Endothelial cell (in vitro differentiated cells): ENCODE measurements at places on chromosomes 6 and 20.

DNA sequence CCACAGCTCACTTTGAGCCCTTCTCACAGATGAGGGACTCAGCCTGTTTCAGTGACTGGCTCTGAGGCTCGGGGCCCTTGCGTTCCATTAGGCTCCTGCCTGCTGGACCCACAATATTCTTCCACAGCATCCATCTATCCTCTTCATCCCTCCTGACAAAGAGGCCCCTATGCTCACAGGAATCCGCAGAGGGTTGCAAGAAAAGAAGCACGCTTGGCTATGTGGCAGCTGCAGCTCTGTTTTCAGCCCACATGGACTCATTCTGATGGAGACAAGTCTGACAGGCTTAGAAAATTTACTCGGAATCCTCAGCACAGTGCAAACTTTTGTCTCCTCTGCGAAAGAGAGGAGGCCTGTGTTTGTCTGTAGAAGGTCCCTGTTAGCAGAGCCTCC lies 207.5 kb downstream of the SYNDIG1 start:
- no peak for DNase-seq

DNA sequence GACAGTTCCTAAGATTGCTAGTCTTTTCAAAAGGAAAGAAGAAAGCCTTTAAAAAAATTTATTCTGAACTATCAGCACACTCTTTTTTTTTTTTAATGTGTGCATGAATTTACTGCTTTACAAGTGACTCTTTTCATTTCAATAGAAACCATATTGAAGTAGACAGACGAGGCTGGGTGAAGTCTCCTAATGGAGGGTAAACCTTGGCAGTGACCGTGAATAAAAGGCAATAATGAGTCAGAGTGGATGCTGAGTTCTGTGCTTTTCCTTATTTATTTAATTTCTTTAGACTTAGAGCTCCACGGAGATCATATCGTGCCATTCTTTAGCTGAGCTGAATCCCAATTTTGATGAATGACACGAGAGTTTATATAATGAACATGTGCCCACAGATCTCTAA lies 196.9 kb downstream of the PRL start:
- no peak for DNase-seq

GRCh38 chr6:31138982-31139381 lies at the start of gene PSORS1C2:
TSS of gene PSORS1C2 (minus strand) at chr6:31139066. CDS start at chr6:31139026, 40 bp downstream.
- no peak for DNase-seq

DNA sequence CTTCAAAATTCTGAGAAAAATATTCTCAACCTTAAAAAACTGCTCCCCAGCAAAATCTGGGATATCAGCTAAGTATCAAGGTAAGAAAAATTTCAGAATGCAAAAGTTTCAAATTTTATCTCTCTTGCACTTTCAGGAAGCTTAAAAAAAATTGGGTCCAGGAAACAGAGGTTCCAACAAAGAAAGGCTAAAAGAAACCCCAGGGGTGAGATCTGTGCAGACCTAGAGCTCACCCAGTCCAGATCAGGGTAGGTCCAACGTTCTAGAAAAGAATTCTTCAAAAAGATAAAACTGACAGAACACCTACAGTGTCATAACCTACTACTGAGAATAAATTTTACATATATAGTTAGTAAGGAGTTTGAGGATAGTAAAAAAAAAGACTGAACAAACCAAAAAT lies 23.5 kb downstream of the ILRUN start:
- no peak for DNase-seq

DNA sequence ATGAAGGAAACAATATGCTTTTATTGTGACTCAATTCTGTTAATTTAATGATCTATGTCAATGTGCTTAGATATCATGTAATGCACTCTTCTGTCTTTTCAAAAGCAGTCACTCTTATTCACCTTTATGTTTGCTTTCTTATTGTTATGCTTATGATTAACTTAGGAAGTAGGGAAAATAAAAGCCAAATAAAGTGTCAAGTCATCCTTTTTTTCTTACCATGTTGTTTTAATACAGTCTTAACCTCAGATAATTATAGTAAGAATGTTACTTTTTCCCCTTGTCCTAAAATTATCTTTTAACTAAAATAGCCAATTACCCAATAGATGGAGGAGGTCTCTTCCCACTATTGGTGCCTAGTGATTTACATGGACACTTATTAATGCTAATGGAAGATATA lies 72.6 kb downstream of the TFAP2B start:
- no peak for DNase-seq

DNA sequence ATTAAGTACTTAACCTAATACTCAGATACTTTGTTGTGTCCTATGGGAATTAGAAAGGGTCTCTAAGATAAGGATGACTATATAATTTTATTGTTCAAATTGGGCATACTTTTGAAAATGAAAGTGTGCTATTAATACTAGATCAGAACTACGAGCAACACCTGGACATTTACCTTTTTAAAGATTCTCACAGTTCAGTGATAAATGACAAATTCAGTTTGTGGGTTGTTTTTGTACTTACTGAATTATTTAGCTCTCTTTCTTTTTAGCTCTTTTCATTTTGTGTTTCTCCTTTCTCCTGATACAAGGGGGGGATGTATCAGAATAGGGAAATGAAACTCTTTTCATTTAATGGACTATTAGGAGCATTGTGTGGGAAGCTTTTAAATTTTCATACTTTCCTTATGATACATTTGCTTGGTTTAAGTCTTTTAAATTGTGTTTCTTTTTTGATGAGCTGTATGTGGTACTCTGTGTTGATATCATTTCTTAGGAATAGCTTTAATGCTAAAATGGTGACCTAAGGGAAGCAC lies 47.5 kb downstream of the PHF3 start:
- no peak for DNase-seq

DNA sequence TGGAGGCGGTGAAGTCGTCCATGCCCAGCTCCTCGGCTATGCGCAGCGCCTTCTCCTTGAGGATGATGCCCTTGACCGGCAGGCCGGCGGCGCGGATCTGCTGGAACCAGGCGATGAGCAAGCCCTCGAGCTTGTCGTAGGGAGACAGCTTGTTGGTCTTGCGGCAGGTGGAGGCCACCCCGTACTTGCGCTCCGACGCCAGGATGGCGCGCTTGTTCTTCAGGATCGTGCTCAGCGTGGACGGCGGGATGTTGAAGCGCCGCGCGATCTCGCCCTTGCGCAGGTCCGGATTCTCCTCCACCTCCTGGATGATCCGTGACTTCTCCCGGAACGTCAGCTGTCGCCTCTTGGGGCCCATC lies 435 bp downstream of the CENPB start:
- peak; percentile 54 for DNase-seq

DNA sequence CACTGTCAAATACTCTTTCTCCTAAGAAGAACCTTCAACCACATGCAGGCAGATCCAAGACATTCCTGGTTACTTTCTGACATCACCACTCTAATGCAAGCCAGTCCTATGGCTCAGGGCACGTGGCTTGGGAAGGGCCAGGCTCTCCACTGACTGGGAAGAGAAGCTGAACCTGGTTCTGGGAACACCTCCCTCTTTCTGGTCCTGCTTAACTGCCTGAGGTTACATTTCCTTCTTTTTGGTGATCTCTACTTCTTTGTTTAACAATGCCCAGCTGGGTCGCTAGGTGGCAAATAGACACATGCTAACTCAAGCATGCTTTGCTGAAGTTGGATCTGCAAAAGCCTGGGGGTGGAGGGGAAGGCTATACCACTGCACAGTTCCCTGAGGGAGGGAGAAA lies 249.8 kb downstream of the GMDS start:
- DNase-seq: no peak

DNA sequence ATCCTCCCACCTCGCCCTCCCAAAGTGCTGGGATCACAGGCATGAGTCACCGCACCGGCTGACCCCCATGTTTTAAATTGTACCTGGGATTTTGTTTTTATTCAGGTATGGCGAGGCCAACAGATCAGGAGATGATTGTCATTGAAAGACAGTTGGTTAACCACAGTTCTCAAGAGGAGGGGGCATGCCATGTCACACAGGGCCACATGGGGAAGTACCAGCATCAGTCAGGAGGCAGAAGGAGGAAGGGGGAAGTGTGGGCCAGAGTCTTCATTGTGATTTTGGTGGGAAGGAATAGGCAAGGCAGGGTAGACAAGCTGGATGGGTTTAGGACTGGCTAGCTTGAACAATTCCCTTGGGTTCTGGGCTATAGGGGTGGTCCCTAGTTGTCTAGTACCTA lies 9.9 kb upstream of the MMP9 start:
- DNase-seq: no peak

DNA sequence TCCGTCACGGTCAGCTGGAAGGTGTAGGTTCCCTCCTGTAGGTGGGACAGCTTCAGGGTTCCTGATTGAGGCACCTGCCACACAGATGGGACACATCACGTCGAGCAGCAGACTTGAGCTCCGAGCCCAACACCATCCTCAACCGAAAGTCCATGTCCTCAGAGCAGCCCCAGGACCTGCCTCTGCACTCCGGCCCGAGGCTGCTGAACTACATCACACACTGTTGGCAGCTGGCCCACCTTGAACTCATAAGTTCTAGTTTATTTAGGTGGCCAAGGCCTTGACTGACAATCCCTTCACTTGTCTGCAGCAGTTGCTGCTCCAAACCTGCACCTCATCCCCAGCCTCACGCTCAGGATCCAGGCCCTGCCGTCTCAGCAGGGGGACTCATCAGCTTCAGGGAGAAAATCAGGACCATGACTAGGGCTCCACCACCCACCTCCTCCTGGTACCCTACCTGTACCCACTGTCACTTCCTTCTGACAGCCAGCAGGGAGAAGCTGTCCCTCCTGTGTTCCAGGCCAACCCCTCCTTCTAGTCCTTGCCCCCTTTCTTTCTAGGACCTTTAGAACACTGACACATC lies 21.0 kb downstream of the LRP11 start:
- DNase-seq: no peak

GRCh38 chr6:48542191-48542590 lies 431.2 kb upstream of the PTCHD4 start:
- DNase-seq: no peak

DNA sequence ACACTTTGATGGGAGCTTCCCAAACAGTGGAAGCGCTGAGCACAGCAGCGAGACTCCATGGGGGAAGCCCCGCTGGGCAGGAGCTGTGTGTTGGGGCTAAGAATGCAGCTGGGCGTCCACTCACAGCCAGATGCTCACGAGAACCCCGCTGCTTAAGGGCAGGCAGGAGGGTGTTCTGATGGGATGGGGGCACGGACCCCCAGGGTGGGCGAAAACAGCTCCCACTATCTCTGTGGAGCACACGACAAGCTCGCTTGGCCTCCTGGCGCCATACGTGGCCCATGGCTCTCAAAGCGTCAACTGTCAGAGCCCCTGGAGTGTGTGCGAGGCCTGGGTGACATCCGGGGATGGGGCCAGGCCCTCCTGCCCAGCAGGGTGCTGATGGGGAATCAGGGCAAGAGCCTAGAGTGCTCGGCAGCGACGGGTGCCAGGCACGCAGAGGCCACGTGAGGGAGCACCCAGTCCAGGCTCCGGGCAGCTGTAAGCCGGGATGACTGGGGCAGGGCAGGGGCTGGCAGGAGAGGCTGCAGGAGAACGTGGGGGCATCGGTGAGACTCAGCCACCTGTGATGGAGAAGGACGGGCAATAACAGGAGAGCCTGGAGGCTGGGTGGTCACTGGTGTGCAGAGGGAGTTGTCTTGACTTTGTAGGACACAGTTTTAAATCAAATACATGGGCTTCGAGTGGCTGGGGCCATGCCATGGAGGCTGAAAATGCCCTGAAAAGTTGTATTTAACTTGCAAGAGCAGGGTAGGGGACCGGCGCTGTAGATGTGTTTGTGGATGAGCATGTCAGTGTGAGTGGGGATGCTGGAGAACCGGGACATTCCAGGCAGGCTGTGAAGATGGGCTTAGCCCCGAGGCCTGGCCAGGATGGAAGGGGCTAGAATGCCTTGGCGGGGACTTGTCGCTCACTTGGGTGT lies 27.3 kb downstream of the PYGB start:
- no peak for DNase-seq

DNA sequence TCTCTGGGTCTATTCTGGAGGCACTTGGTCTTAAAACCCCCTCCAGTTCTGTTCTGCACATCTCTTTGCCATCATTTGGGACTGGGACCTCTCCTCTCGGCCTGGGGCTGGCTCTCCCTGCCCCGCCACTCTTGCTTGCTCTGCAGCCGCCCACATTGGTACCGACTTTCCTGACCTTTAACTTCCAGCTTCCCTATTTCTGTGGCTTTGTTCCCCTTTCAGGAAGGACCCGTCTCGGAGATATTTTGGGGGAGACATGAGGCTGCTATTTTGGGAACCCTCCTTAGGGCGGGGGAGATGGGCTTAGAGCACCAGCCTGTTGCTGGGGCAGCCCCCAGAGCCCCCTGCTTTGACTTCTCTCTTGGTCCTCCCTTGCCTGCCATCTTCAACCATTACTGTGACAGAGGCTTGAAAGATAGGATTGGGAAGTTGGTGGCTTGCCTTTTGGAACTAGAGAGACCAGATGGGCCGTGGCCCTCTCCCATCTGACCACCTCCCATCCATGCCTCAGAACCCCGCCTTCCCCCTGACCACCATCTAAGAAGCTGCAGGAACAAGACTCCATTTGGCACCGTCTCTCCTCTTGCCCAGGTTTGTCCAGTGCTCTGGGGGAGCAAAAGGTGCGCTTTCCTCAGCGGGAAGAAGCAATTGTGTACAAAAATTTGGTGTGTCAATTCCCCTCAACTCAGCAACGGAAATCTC lies 914 bp downstream of the TREM2 start:
- no peak for DNase-seq

- no peak for DNase-seq
These were observed 8.6 kb downstream of the GJA1 start for GRCh38 chr6:121443971-121444541.

DNA sequence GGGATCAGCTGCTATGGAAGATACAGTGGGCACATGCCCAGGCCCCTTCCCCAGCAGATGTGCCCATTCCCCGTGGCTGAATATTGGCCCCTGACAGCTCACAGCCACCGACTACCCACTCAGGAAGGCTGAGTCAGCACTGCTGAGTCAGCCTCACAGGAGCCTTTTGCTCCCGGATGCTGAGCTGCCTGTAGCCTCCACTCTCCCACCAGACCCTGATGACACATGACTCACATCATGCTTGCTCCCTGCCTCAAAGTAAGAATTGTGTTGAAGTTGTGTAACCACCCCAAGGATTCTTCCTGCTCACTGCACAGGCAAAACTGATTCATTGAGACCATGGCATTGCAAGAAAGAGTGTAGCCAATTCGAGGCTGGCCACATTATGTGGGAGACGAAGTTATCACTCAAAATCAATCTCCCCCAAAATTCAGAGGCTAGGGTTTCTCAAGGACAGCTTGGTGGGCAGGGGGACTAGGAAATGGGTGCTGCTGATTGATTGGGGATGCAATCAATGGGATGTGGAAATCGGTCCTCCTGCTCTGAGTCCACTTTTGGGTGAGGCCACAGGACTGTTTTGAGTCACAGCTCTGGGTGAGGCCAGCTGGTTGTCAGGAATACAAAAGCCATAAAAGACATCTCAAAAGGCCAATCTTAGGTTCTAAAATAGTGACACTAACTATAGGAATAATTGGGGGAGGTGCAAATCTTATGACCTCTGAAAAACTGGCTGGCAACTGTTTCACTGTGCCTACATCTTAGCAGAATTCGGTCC lies 556.6 kb upstream of the CDH4 start:
- DNase-seq: no peak
